ENCODE measurements at places on chromosomes 5 and 9. TPM values are rescaled to one million over a fixed set of nuclear protein-coding genes. Genes with fewer than 3 reads are reported as not detected.

The NUTM2F gene
- not detected for total RNA-seq

The MAMDC2 gene
- 1.8 TPM for total RNA-seq

The PPP2CA gene
- total RNA-seq = 52.0 TPM

The FBLL1 gene
- total RNA-seq = under 0.01 TPM
